ENCODE measurements at places on chromosomes 2 and 18.
A peak's percentile ranks its signal among the peaks of the same experiment; 100 is the strongest.

GRCh38 chr18:6401687-6402086 lies 13.0 kb downstream of the L3MBTL4 start:
- DNase-seq, result peak; percentile 3

DNA sequence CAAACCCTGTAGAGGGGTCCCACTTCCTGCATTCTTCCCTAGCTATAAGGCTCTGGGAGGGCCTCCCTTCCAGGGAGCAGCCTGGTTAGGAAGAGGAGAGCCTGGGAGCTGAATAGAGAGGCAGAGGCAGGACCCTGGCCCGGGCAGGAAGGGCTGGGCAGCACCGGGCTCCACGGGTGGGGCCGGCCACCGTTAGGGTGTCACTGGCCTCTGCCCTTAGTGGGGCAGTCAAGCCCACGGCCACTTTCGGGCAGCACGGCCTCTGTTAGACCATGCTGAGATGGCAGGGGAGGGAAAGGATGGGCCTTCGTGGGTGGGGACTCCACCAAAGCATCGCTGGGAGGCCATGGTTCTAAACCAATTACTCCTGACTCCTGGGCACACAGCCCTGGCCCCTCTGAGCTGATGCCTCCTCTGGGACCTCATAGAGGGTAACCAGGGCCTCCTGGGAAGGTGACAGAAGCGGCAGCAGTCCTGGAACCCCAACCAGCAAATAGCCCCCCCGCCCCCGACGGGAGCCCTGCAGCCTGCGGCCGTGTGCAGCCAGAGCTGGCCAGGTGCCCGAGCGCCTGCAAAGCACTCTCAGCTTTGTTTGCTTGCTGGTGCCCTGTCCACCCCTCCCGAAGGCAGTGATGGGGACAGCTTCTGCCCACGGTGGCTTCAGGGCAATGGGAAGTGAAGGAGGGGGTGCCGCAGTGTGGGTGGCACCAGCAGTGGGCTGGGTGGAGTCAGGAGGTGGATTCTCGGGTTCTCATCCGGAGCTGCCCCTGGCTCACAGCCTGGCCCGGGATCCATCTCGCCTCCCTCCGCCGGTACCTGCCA lies 16.3 kb upstream of the HPCAL1 start:
- peak; percentile 50 for DNase-seq

- DNase-seq, result peak; percentile 34
Measured at GRCh38 chr2:153519257-153519875, 40.8 kb upstream of the RPRM start.

GRCh38 chr2:66721776-66722175 lies 286.9 kb downstream of the MEIS1 start:
- DNase-seq, result no peak

DNA sequence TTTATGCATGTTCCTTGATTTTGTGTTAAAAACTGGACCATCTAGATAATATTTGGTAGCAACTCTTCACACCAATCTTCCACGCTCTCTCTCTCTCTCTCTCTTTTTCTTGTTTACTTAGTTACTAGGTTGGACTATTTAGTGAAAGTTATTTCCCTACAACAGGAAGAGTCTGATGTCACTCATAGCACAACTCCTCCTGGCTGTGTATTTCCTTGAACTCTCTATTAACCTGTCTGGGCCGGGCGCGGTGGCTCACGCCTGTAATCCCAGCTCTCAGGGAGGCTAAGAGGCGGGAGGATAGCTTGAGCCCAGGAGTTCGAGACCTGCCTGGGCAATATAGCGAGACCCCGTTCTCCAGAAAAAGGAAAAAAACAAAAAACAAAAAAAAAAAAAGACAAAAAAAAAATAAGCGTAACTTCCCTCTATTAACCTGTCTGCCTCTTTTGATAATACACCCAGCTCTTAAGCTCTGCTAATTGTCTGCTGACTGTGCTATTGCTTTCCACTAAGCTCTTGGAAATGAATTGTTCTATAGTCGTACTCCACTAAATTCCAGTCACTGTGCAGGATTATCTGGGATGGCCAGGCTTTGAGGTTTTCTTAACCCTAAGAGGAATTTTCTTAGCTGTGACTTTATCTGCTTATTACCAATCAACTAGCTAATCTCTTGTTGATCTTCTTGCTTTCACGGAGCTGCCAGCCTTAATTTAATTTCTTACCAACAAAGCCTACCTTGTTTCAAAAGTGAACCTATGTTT lies 18.1 kb upstream of the CDH19 start:
- no peak for DNase-seq

DNA sequence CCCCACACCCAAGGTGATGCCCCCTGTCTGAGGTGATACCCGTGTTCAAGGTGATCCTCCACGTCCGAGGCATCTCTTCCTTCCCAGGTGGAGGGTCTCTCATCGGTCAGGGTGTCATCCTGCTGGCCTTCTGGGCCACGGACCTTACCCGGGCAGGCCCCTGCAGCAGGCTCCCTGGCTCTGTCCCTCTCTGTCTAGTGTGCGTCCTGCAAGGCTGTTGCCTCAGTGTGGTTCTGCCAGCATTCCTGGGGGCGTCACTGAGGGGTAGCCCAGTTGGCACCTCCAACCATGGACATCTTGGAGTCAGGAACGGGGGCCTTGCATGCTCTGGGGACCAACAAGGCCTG lies 5.6 kb upstream of the PER2 start:
- no peak for DNase-seq

DNA sequence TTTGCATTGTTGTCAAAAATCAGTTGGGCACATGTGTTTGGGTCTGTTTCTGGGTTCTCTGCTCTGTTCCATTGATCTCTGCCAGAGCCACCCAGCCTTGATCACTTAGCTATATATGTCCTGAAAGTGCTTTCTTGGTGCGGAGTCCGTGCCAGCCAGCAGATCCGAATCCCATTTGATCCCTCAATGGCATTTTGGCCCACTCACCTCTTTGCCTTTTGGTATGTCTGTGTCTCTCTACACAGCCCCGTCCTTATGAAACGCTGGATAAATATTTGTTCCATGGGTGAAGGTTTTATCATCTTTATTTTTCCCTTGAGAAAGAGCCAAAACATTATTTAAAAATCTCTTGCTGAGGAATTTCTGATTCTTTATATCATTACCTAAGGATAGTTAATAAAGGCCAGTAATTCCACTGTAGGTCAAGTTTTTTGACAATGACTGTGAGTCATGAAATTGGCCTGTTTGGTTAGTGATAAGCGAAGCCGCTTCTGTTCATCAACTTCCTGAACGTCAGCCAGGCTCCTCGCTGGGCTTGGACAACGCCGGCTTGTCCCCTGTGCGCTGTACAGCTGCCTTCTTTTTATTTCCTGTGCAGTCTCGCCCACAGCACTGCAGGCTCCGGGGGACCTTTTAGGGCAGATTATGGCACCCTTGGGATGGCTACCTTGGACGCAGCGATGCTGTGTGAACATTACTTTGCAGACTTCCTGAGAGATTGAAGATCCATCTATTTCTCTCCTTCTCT lies 24.9 kb downstream of the MTCL1 start:
- peak; percentile 90 for DNase-seq

GRCh38 chr2:196365923-196366322 lies 194.5 kb upstream of the STK17B start:
- DNase-seq, result no peak

DNA sequence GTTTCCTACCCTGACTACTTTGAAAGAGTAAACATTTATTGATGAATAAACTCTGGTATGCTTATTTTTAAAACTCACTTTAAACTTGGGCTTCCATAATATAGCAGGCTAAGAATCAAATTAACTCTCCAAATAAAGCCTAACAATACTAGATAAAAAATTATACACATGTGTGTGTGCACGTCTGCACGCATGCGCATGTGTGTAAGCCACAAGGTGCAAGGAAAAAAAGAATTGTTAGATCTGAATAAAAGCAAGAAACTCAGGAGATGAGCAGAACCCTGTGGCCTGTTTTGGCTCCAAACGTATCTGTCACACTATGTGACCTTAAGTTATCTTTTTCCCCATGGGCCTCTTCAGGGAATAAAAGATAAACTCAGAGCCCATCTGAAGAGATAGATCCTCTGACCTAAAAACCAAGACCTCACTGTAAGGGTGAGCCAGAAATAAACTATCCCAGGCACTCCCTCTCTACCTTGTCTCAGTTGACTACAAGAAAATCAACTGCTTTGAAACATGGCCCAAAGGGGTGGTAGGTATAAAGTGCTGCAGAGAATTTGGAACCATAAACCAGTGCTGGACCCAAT lies 6.3 kb downstream of the HDHD2 start:
- DNase-seq, result no peak

DNA sequence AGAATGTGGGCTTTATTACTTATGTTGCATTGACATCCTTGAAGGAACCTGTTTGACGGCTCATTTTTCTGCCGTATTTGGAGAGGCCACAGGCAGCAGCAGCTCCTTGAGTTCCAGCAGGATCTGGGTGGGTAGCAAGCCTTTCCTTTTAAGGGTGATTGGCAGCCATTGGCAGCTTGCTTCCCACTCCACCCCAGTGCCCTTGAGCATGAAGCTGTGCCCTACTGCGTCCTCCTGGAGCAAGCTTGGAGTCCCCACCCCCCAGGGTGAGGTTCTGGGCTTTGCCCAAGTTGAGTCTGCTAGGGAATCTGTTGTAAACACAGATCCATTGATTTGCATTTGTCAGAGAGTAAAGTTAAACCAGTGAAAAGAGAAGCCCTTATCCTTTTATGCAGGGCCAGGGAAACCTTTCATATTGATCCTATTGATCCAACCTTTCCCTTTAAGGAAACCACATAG lies 9.2 kb downstream of the ONECUT2 start:
- no peak for DNase-seq

DNA sequence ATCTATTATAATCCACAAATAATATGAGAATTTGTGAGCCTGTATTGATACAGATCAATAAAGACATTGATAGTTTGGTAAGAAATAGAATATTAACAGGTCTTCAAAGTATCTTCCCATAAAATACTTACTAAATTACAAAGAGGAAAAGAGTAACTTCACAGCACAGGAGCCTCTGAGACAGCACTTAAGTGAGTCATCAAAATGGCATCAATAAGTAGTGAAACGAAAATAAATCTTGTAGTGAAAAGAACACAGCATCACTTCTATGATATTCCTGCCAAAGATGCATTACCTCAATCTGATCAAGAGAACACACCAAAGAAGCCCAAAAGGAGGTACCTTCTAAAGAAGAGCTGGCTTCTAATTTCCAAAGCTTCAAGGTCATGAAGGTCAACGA lies 116.4 kb downstream of the CBLN2 start:
- no peak for DNase-seq

- peak; percentile 90 for DNase-seq
Measured at GRCh38 chr18:49548229-49548636, 13.6 kb upstream of the LIPG start.

DNA sequence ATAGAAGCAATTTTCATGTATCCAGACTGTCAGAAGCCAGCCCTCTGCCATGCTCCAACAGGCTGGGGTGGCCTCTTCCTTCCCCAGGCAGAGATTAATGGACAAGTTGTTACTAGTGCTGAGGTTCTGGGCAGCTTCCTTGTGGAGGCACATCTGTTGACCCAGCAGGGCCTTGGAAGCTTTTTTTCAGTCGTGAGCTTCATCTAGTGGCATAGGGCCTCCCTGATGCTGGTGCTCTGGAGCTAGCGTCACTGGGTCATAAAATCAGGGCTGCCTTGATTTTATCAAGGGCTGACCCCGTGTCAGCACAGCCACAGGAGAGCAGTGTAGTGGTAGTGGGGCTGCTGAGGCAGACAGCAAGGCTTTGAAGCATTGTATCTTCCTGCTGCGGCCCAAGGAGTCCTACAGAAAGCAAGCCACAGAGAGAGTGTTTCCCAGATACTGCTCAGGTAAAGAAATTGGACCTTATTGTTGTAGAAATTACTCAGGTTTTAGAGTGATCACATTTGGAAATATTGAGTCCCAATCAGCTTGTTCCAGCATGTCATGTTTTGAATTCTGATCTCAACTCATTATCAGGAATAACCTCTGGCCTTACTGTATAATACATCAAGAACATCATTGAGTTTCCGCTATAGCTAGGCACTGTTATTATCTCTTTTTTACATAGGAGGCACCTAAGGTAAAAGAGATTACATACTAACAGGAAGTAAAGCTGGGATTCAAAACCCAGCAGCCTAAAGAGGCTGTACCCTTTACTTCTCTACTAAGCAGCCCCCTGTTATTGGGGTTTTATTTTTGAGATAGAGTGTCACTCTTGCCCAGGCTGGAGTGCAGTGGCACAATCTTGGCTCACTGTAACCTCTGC lies 92.3 kb upstream of the ALPP start:
- no peak for DNase-seq
